ENCODE measurements at places on chromosomes 4 and X.

GRCh38 chr4:140581078-140581477 is 12.3 kb upstream of the UCP1 start:
- DNase-seq: no peak

DNA sequence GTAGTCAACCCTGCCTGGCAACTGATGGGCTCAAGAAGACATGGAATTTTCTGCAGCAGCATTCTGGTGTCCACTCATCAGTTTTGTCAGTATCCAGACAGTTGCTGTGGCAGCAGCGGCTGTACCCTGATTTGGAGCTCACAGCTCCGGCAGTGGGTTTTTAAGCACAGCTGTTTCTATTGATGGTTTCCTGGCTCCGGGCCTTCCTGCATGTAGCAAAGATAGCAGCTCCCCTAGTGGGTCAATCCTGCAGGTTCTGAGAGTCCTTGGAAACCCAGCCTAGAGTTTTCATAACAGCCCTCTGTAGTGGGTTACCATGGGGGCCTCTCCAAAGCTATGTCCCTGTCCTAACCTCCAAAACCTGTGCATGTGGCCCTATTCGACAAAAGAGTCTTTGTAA is 84.0 kb upstream of the ATP6AP2 start:
- DNase-seq: no peak

GRCh38 chr4:56995525-56995924 is 16.8 kb downstream of the POLR2B start:
- peak; percentile 90 for DNase-seq

DNA sequence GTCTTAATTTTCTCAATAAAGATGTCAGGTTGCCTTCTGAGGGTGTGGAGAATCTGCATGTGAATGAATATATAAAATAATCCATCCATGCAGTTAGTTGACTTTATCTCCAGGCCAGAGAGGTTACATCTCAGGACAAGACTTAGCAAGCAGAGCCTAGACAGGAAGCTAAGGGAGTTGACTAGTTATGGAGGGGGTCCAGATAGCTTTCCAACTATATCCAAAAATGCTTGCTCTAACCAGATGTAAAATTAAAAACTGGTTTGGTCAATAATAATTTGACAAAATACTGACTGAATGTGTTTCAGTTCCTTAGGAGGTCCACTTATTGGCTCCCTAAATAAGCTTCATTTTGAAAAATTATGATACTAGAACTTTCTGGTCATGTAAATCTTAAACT is 101.4 kb downstream of the PAPSS1 start:
- no peak for DNase-seq

GRCh38 chr4:38917481-38918025 is 49.9 kb downstream of the FAM114A1 start:
- no peak for DNase-seq

GRCh38 chr4:182018691-182019090 is 224.5 kb upstream of the TENM3 start:
- no peak for DNase-seq

GRCh38 chrX:13750812-13751211 is 16.3 kb downstream of the OFD1 start:
- DNase-seq: no peak

GRCh38 chr4:83454686-83455085 is 937 bp downstream of the HELQ start:
- no peak for DNase-seq

GRCh38 chrX:2691543-2692220 is 587 bp downstream of the CD99 start:
- DNase-seq: no peak
